Kidney capillary endothelial cell (primary cell): ENCODE measurements at places on chromosomes 4 and X.

GRCh38 chr4:105633241-105633640, 75.2 kb downstream of the INTS12 start:
- no peak for DNase-seq

DNA sequence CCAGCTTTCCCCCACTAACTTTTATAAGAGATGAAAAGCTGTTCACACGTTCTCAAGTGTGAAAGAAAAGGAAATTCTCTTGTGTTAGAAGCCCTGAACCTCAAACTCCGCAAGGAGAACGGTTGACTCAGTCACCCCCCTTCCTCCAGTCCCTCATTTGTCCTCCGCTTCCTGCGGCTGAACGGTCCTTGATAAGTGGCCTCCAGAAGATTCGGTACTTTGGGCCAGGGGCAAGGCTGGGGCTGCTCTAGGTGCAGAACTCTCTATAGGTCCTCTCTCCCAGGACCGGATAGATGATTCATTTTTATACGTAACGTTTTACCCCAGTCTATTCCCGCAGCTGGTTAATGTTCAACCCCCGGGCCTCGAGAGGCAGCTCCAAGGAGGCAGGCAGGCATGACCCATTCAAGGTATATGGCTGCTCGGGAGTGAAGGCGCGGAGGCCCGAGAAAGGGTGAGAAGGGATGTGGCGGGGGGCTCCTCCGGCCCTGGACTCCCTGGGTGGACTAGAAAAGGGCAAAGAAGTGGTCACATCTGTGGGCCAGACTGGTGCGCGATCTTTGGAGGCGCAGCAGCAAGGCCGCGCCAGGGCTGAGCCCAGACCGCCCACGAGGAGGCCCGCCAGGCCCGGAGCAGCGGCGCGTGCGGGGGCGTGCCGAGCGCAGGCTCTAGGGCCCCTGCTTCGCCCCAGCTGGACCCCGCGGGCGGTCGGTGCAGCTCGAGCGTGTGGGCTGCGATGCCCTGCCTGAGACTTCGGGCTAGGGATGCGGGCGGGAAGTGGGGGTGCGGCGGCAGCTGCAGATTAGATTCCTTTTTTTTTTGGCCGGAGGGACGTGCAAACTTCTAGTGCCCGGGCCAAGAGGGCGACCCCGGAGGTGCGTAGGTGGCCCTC, 11.7 kb downstream of the PITX2 start:
- DNase-seq: no peak

- DNase-seq: no peak
Observed at GRCh38 chr4:2166253-2166652, 75.7 kb downstream of the HAUS3 start.

DNA sequence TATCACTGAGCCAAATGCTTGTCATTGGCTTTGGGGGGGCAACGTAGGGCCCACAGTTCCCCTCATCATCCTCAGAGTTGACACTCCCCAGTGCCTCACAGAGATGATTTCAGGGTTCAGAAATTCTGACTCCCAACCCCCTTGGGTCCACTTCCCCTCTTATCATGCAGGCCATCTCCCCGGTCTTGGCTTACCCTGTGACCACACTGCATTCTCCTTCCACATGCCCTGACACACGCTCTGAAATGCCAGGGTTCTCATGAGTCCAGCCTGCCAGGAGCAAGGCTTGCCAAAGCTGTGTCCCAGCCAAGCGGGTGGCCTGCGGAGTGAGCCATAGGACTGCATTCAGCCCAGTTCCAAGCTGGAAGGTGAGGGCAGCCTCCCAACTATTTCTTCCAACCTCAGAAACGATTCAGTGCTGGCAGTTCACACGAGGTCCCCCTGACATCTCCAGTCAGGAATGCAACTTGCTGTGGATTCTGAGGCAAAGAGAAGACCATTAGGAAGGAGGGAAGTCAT, 101.2 kb downstream of the SMIM20 start:
- DNase-seq: no peak

DNA sequence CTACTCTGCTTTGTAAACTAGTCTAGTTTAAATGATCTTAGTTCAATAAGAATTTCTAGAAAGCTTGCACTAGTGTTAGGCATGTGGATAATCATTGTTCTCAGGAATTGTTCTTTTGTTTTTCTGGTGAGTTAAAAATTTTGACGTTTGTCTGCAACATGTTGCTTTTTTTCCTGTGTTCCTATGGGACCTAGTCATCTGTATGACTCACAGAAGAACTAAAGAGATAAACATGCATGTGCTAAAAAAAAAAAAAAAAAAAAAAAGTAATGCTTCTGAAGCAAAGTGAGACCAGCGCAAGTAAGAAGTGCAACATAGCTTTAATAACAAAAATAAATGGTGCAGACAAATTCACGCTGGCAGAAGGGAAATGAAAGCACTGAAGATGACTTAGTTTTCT, 471.2 kb downstream of the IQCM start:
- peak; percentile 75 for DNase-seq

DNA sequence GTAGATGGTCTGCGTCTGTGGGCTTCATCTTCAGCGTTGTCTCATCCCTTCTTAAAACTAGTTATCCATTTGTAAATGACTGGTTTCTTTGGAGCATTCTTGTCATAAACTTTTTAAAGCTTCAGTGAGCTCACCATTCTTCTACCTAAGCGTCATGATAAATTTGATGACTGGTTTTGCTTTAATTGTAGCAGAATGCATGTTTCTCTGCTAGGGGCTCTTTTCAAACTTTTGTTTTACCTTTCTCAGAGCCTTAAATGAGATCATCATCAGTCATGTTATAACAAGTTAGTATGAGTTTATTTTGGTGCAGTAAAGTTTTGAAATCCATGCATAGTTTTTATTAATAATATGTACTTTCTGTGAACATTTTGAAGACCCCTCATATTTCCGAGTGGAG, 6.3 kb upstream of the ADGRL3 start:
- DNase-seq: no peak

- DNase-seq: no peak
Observed at GRCh38 chr4:97548943-97549583, 594.2 kb downstream of the STPG2 start.
